CD8-positive, alpha-beta T cell (primary cell): ENCODE measurements at places on chromosomes 2 and 18.

- DNase-seq, result no peak
Measured at GRCh38 chr2:64862623-64863022, 126.6 kb upstream of the SLC1A4 start.

DNA sequence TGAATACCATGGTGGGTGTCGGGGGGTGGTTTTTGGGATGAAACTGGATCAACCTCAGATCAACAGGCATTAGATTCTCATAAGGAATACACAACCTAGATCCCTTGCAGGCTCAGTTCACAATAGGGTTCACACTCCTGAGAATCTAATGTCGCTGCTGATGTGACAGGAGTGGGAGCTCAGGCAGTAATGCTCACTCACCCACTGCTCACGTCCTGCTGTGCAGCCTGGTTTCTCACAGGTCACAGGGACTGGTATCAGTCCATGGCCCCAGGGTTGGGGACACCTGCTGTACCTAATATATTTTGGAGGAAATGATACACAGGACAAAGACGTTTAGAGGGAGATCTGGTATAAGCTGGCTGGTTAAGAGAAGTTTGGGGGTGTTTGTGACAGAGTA, 338.8 kb downstream of the PLCL1 start:
- no peak for DNase-seq

DNA sequence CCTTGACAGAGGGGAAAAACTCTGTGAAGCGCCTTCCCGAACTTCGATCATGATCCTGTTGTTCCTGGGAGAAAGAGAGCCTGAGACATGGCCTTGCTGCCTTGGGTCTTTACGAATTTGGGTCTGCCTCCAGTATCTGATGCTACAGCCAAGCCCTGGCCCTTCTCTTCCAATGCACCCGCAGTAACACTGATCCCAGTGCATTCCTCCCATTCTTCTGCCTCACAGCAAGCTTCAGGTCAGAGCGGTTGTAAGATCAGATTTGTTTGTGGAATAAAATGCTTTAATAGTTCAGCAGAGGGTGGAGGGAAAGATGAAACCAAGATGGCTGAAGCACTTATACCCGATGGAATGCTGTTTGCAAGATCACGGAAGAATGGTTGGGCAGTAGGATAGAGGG, 196.7 kb upstream of the SIX2 start:
- no peak for DNase-seq

DNA sequence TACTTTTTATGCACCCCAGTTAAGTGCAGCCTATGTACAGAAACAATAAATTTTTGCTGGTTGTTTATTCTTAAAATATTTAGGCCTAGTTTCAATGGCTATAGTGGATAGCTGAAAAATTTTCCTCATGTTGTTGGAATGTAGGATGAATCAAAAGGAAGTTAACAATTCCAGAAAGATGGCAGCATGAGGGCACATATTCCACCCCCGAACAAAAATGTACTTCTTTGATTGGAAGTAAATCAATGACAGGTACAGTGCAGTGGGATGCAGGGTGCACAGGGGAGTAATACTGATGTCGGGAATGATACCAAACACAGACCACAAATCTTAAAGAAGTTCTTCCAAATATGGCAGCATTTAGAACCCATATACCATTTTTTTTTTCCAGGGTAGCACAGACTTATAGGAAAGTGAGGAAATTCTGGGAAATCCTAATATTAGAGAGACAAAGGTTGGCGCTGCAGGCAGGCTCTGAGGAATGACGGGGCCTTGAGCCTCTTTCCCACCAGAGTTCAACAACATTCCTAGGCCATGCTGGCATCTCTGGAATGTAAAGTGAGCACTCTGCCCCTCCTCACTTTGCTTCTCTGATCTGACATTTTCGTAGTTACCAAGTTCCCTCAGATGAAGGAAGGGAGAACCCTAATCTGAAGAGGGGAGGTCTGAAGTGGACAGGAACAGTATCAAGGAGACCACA, 36.6 kb upstream of the IKZF2 start:
- no peak for DNase-seq

- no peak for DNase-seq
Measured at GRCh38 chr2:143209570-143210445, 80.6 kb downstream of the ARHGAP15 start.

DNA sequence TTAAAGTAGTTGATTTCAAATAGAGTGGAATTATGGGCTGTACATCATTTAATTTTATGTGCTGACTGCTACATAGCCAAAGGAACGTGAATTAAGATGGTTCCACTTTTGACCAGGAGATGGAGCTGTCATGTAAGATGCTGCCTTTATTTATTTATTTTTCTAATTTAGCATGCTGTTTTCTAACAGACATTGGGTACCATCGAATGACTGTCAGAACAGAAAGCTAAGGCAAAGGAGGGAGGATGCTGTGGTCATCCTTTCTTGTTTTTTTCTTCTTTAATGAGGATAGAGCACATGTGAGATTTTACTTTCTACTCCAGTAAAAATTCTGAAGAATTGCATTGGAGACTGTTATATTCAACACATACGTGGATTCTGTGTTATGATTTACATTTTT, at the start of gene SCN2A:
Gene SCN2A, plus strand, starts transcription at position 185 of the 400 bp plus-strand sequence. CDS start 56,410 bp downstream, outside the sequence.
- DNase-seq, result no peak

- DNase-seq, result no peak
Measured at GRCh38 chr2:62663920-62664795, 41.4 kb upstream of the EHBP1 start.

DNA sequence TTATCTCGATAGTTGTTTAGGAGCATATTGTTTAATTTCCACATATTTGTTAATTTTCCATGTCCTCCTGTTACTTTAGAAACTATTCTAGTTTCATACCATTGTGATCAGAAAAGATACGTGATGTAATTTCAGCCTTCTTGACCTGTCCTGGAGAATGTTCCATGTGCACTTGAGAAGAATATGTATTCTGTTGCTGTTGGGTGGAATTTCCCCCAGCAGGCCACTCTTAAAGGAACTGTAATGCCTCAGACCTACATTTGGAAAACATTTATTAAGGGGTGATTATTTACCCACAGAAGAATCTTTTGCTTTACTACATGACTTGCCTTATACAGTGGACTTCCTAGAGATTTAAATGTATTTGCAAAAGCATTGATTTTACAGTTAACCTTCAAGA, 55.5 kb downstream of the LIMS1 start:
- no peak for DNase-seq

DNA sequence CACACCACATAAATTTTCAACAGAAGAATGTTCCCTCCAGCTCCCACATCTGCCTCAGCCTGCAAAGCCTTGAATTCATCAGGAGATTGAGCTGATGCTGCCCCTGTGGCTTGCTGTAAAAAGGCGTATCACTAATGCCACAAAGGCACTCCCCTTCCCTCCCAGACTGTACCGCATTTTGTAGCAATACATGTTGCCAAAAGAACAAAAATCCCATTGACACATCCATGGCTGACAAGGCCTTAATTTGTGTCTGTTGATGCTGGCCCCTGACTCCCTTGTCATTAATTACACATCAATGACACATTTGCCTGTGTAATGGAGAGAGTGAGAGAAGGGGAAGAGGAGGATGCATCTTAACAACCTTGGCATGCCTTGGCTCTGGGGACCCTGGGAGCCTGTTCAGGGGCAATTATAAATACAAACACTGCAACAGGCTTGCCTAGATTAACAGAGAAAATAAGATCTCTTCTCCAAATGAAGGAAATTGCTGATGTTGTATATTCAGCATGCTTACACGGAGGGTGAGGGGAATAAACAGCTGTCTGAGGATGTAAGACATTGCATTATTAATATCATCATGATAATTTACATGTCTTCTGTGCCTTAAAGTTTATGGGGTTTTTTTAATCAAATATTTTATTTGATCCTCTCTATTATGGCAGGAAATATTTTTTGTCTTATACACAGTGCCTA, 264.0 kb downstream of the SUCLG1 start:
- DNase-seq, result no peak
